ENCODE measurements at places on chromosomes 13 and 19.
A peak's percentile ranks its signal among the peaks of the same experiment; 100 is the strongest.

DNA sequence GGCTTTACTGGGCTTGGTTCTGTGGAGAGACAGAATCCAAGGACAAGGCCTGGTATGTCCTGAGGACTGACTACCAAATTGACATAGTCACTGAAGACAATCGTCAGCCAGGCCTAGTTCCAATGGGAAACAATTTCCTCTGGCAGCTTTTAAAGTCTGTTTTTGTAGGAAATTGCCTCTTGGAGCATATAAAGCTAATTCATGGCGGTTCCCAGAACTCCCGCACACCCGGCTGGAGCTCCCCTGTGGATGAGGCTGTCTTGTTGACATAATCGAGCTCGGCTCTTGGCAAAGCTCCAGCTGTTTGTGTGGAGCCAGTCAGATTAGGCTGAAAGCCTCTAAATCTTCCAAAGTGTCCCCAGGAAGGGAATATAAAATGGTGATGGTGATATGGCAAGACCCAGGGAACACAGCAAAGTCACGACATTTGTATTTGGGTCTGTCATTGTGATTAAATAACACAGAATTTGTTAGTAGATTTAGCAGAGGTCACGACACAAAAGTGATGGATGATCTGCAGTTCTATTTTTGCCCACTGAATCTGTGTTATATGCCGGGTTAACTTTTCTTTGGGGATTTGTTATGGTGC lies 395.0 kb downstream of the PCDH9 start:
- no peak for DNase-seq

GRCh38 chr13:80297094-80297493 lies 43.8 kb downstream of the SPRY2 start:
- DNase-seq, result no peak

GRCh38 chr19:34786236-34786635 lies 13.2 kb upstream of the ZNF599 start:
- no peak for DNase-seq

DNA sequence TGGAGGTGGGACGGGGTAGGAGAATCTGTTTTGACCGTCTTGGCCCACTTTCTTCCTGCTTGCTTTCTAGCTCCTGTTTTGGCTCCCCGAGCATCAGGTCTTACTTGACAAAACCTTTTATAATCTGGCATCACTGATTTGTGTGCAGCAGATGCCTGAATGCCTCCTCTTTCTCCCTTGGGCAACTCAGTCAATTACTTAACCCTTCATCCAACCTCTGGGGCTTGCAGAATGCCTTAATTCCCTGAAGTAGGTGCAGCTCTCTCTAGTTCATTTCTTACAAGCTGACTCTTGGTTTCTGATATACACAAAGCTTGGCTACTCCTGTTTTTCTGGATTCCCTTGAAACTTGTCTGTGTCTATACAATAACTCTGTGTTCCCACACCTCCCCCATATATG lies 5.7 kb upstream of the NUP58 start:
- no peak for DNase-seq

GRCh38 chr19:46367426-46367825 lies 20.5 kb downstream of the PPP5C start:
- DNase-seq, result no peak

- DNase-seq, result no peak
Observed at GRCh38 chr19:24064175-24064574, 22.8 kb upstream of the ZNF254 start.

- DNase-seq, result no peak
Observed at GRCh38 chr13:19604306-19604705, 29.2 kb upstream of the MPHOSPH8 start.

GRCh38 chr19:35299523-35300338 lies 7.8 kb downstream of the MAG start:
- no peak for DNase-seq

GRCh38 chr19:35268536-35269437 lies at the start of gene USF2:
Gene USF2 (plus strand): TSS chr19:35268962. CDS start chr19:35269102, 140 bp downstream.
- DNase-seq, result peak; percentile 48

DNA sequence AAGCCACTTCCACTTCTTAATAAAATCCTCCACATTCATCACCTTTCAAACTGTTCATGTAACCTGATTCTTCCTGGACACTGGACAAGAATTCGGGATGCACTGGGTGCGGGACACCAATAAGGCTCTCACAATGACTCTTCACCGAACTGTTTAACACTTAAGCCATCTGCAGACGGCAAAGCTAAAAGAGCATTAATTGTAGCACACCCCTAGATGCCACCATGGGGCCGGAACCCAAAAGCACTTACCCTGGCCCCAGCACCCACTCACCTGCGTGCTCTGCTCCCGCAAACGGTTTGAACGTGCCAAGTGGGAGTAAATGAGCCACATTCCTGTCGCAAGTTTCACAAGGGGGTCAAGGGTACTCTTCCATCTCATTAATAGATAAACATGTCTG lies 254.3 kb upstream of the PRR20A start:
- DNase-seq, result no peak

- no peak for DNase-seq
Observed at GRCh38 chr19:18674616-18675015, 8.9 kb upstream of the CRTC1 start.
